Fibroblast of skin of scalp (primary cell): ENCODE measurements at places on chromosomes 12 and 14.

DNA sequence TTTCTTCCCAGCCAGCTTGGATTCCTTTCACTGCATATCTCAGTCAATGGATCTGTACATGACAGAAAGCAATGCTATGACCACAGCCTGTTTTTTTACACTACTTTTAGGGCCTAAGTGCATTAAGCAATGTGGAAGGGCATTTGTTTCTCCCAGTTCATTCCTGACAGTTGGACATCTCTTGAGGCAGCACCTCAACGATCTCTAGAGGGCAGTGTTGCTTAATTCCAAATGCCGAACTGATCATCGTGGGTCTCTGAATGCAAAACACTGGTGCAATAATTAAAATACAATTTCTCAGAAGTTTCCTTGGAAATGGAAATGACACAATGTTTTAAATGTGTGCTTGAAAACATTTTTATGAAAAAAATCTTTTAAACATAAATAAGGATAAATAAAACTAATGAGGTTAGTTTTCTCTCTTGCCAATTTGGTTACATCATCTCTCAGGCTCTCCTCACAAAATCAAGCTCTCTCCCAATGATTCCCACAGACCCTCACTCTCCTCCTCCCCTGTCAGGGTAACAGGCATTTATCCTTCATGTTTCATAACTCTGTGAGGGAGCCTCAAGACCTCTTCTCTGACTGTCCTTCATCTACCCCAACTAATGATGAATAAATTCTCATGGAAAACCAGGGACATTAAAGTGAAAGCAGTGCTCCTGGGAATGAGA, 192.4 kb upstream of the SLC16A7 start:
- peak; percentile 86 for DNase-seq

DNA sequence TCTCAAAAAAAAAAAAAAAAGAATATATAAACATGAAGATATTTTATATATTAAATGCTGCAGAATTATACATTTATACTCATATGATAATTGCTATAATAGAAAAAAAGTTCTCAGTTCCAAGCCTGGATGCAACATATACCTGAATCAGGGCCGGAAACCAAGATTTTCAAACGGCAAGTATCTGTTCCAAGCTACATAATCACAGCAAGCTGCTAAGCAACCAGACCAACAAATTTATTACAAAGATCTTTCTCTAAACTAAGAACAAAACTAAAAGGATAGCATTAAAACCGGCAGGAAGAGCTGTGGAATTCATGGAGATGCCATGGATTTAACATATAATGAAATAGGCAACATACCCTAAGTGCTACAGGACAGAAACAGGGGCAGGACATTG, 7.1 kb downstream of the RACGAP1 start:
- DNase-seq = no peak

DNA sequence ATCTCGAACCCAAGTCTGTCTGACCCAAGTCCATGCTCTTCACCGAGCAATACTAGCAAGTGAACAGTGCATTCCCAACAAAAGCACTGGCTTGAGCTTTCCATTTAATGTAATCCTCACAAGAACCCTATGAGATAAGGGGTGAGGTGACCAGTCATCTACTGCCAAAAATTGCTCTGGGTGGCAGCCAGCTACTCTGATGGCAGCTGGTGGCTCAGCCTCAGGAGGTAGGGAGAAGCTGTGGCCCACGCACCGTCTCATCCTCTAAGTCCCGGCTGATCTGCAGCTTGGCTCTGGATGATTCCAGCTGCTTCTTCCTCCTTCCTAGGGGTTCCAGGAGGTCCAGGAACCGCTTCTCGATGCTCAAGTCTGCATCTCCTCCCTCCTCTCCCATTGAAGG, 75.2 kb downstream of the PLEKHG3 start:
- no peak for DNase-seq

DNA sequence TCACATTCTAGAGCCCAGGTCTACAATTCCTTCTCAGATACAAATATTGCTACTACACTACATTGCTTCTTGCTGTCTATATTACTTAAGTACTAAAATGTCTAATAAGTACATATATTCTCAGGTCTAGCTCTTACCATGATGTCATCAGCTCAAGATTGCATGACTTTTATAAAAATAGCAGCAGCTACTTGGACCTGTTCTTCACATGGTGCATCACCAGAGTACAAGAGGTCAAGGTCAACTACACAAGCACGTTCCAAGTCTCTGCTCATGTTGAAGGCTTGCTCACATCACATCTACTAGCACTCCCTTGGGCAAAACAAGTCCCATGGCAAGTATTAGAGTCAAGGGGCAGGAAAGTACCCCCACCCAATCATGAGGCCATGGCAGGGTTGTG, 465.6 kb downstream of the MED13L start:
- DNase-seq = no peak

- DNase-seq = no peak
These were observed 166.6 kb upstream of the RPL10L start for GRCh38 chr14:46818147-46818546.
